Lung microvascular endothelial cell (primary cell): ENCODE measurements at places on chromosomes 16 and 17. TPM values are rescaled to one million over a fixed set of nuclear protein-coding genes. Genes with fewer than 3 reads are reported as not detected.

Gene OSGIN1
- 0.60 and 1.3 TPM in 2 replicates for total RNA-seq

Gene SCNN1B
- total RNA-seq: 4.4 and 18.8 TPM in 2 replicates

Gene CRISPLD2
- total RNA-seq: under 0.01 and 0.20 TPM in 2 replicates

Gene GRB7
- total RNA-seq: under 0.01 and 0.22 TPM in 2 replicates

Gene TNFRSF13B
- not detected in 2 replicates for total RNA-seq

Gene NKIRAS2
- total RNA-seq: 30.1 and 38.1 TPM in 2 replicates

Gene PRSS22
- not detected in 2 replicates for total RNA-seq

Gene SP6
- 0.65 and 3.0 TPM in 2 replicates for total RNA-seq

Gene PRDM7
- not detected in 2 replicates for total RNA-seq

Gene C16orf92
- not detected in 2 replicates for total RNA-seq

Gene KCNJ18
- total RNA-seq: not detected in 2 replicates

Gene NTN3
- total RNA-seq: under 0.01 TPM in 2 replicates

Gene APOH
- total RNA-seq: not detected in 2 replicates

Gene FAAP100
- total RNA-seq: 10.0 and 13.9 TPM in 2 replicates

Gene FMNL1
- 0.65 and 0.79 TPM in 2 replicates for total RNA-seq

Gene CLEC3A
- total RNA-seq: not detected in 2 replicates

Gene ADAD2
- not detected in 2 replicates for total RNA-seq

Gene RAB26
- total RNA-seq: 0.20 and 0.65 TPM in 2 replicates

Gene MARF1
- 9.8 and 14.3 TPM in 2 replicates for total RNA-seq
